ENCODE measurements at places on chromosomes 7 and 10.

- DNase-seq = no peak
These were observed 62.2 kb downstream of the KCNMA1 start for GRCh38 chr10:77575271-77576006.

GRCh38 chr10:111233439-111233838, 156.6 kb downstream of the ADRA2A start:
- DNase-seq = no peak

- DNase-seq = no peak
These were observed 3.0 kb downstream of the LAMB1 start for GRCh38 chr7:107999779-108000560.

- no peak for DNase-seq
These were observed 219.9 kb downstream of the TCF7L2 start for GRCh38 chr10:113169853-113170460.

GRCh38 chr7:156026603-156027002, 214.3 kb upstream of the SHH start:
- no peak for DNase-seq
